Neural crest cell (in vitro differentiated cells): ENCODE measurements at places on chromosomes 11 and 22. TPM values are rescaled to one million over a fixed set of nuclear protein-coding genes. Genes with fewer than 3 reads are reported as not detected.
A peak's percentile ranks its signal among the peaks of the same experiment; 100 is the strongest.

- no peak for DNase-seq
These were observed 193.6 kb downstream of the FAM76B start for GRCh38 chr11:95595973-95596489.

- DNase-seq: no peak
These were observed 92.3 kb upstream of the ANO1 start for GRCh38 chr11:69985641-69986439.

Gene WT1
- total RNA-seq: not detected in 2 replicates

Gene CD3D
- not detected in 2 replicates for total RNA-seq

GRCh38 chr11:60859616-60860250, 4.0 kb upstream of the PTGDR2 start:
- no peak for DNase-seq

DNA sequence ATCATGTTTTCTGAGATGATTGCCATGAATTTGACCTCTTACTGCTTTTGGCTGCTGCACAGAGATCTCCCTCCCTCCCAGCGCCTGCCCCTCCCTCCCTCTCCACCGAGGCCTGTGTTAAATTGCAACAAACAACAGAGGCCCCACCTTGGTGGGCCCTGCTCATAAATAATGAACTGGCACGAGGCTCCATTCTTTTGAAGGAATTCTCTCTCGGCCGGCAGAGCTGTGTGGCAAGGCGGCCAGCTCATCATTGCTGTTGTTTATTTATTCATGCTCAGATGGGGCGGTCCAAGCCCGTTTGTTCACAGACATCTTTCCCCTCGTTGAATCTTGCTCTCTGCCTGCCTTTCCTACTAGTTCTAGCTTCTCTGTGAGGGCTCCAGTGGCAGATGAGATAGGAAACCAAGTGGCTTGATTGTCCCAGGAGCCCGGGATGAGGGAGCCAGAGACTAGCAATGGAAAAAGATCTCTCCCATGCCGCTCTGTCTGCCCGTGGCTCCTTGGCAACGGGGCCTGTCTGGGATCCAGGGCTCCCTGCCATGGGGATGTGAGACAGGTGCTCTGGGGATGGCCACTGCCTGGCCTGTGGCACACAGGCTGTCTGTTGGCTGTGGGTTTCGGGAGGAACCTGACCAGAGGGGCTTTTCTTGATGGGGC, 192.6 kb downstream of the DSCAML1 start:
- DNase-seq: no peak

- DNase-seq: no peak
These were observed 52.7 kb upstream of the WNT7B start for GRCh38 chr22:46029574-46030200.

DNA sequence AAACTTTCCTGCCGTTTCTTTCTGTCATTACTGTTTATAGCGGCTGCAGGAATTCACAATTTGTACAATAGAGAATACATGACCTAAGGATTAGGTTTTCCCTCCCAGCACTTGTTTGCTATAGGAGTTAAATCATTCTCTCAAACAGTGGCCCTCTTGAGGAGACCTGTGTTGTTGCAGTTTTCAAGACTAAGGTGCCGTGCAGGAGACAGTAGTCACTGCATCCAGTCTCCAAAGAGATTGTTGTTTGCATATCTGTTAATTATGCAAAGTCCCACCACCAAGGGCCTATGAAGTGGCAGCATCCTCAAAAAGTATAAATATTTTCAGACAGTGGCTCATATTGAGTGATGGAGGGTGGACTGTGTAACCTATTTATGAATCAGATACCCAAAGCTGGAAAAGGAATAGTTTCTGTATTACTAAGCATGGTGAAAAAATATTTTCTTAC, 2.3 kb downstream of the PRSS23 start:
- DNase-seq: no peak

DNA sequence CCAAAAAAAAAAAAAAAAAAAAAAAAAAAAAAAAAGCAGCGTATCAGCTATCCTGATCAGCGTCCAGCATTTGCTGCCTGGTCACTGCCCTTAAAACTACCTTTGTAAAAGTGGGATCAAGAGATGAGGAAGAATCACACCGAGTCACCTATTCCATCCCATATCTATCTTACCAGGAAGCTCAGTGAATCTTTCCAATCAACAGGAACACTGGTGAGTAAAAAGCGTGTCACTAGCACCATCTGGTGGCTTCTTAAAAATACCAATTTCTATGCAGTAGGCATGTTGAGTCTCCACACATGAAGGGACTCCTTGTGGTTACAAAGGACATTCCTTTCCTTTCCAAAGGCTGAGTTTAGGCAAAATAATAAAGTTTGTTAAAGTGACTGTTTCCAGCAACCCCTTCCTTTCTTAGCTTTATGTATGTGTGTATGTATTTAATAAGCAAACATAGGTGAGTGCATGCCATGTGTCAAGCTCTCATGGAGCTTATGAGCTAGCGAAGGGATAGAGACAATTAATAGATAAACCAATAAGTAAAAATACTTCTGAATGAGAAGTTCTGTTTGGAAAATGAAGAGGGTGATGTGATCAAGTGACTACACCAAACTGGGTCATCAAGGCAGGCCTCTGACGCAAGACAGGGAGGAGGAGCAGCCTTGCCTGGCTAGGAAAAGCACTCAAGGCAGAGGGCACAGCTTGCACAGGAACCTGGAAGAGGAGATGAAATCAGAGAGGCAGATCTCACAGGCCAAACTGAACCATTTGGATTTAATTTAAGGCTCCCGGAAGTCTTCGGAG, 13.9 kb upstream of the TP53AIP1 start:
- peak; percentile 37 for DNase-seq

DNA sequence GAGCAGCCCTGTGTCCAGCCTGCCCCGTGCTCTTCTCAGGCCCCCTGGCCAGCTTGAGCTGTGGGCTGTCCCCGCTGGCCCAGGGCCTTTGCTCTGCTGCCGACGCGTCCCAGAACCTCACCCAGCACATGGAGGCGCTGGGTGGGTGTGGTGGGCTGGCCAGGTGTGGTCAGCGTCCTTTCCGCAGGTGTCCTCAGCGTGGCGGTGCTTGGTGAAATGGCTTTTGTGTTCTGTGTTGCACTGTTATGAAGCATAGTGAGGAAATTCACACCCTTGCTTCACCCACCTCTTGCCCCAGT, 37.4 kb downstream of the GRAMD4 start:
- no peak for DNase-seq

DNA sequence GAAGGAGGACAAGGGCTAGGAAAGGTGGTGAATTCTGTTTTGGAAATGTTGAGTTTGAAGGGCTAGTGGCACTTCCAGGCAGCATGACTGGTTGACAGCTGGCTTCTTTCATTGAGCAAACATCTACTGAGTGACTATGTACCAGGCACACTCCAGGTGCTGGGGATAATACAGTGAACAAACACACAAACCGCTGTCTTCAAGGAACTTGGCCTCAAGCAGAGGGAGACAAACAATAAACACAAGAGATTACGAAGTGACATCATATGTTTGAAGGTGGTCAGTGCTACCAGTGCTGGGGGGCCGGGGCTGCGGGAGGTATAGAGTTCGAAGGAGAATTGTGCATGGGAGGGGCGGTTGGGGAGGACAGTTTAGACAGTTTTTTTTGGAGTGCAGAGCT, 197.0 kb upstream of the SORL1-AS1 start:
- DNase-seq: no peak

Gene OR6A2
- 0.20 and 0.21 TPM in 2 replicates for total RNA-seq

Gene SF3A1
- 252 and 265 TPM in 2 replicates for total RNA-seq

Gene KREMEN1
- total RNA-seq: 3.9 and 4.9 TPM in 2 replicates

Gene ENDOD1
- 12.3 and 12.5 TPM in 2 replicates for total RNA-seq

DNA sequence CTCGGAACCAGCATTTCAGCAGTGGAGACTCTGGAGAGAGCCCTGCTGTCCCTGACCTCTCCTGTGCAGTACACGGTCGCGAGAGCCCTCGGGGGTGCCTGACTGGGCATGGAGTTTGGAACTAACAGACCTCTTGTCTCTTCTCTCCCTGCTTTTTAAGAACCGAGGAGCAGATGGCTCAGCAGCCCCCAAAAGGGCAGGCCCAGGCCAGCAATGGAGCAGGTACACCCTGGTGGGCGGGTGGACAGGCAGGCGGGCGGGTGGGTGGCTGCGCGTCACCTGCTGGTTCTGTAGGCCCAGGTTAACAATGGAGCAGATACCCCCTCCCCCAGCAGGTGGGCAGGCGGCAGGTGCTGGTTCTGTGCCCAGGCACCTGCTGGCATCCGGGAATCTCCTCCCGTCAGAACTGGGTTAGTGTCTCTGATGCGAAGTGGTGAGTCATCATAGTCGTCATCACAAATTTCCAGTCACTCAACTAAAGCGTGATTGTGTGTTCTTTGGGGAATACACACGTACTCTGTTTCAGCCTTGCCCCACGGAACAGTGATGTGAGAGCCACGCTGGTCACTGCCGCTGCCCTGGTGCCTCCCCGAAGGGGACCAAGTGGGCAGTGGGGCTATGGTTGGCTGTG, 41.1 kb downstream of the GRAMD4 start:
- no peak for DNase-seq

Gene C11orf16
- total RNA-seq: not detected in 2 replicates

Gene AMPD3
- 1.8 and 2.2 TPM in 2 replicates for total RNA-seq

DNA sequence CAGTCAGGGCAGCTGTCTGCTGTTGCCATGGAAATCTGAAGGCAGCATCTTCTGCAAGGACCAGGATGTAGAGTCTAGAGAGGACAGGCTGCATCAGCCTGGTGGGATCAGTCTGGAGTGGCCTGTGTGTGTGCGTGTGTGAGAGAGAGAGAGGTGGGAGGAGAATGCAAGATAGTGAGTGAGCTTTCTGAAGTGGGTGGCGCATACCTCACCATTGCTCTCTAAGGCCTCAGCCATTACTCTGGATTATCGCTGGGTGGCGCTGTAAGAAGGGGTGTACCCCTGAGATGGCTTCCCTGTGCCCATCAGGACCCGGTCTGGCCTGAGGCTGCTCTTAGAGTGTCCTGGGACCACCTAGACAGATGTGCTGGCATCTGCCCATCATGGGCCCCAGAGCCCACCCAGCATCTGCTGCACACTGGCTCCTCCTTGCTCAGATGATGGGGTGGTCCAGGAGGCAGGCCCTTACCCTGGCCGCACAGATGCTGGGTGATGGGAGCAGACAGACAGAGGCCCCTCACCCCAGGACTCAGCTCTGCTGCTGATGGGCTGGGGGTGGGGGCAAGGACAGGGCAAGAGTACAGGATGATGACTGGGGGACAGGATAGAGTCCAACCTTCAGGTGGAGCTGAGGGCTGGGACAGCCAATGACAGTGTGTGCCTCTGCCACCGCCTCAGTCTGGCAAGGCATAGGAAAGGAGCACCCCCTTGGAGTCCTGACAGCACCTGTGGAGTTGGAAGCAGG, 25.7 kb upstream of the TUB start:
- DNase-seq: no peak

DNA sequence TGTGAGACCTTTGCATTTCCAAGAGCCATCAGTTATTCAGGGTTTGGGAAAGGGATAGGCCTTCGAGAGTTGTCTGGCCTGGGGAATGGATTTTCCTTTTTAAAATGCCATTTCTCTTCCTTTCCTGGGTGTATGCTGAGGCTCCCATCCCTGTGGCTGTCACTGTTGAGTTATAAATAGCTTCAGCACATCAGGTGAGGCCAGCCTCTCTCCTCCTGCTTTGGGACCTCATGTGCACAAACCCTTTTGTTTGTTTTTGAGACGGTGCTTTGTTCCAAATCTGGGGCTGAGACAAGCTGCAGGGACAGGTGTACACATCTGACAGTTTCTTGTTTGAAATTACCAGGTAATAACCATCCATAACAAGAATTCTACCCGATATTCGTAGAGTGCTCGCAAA, 1.3 kb downstream of the TEF start:
- DNase-seq: no peak

Gene MUC5B
- 0.36 and 0.42 TPM in 2 replicates for total RNA-seq

Gene NR1H3
- 15.2 and 19.1 TPM in 2 replicates for total RNA-seq

Gene ANO9
- not detected in 2 replicates for total RNA-seq

GRCh38 chr11:1090600-1091331, 16.1 kb downstream of the MUC2 start:
- DNase-seq: no peak

Gene MIOX
- 0.30 and 0.35 TPM in 2 replicates for total RNA-seq

Gene NPAS4
- 0.14 and 0.63 TPM in 2 replicates for total RNA-seq

Gene IGF2
- 19.0 and 20.1 TPM in 2 replicates for total RNA-seq

Gene APOA5
- total RNA-seq: not detected in 2 replicates

Gene MS4A6E
- not detected in 2 replicates for total RNA-seq

Gene PICALM
- 109 and 111 TPM in 2 replicates for total RNA-seq

Gene ETS1
- 55.9 and 69.3 TPM in 2 replicates for total RNA-seq

GRCh38 chr11:123518496-123519054, 88.5 kb downstream of the GRAMD1B start:
- DNase-seq: no peak

DNA sequence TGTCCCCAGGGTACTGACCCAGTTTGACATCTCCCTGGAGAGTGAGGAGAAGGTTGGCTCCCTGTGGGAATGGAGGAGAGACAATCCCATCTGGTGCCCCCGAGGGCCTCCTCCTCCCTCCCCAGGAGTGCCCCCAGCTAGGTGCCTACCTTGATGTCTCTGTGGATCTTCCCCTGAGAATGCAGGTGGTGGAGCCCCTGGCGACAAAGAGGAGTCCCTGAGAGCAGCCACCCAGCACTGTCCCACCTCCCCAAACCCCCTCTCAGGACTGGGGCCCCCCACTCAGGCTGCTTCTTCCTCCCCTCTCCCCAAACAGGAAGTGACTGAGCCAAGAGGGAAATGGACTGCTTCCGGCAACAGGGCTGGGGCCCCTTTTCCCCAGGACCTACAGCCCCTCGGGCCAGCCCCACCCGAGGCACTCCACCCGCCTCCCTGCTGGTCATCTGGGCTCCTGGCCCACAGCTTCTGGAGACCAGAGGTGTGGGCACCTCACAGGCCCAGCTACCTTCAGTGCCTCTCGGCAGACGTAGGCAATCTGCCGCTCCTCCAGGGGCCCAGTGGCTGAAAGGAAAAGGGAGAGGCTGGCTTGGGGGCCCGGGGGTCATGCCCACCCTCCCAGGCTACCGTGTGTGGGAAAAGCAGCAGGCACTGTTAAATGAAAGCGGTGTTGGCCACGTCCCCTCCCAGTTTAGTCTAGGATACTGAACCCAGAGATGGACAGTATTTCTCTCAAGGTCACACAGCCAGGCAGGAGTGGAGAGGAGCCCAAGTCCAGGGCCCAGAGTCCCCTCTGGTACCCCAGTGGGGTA, 1.2 kb downstream of the MAP4K2 start:
- DNase-seq: no peak

GRCh38 chr11:22554221-22554620, 71.4 kb downstream of the FANCF start:
- DNase-seq: no peak

DNA sequence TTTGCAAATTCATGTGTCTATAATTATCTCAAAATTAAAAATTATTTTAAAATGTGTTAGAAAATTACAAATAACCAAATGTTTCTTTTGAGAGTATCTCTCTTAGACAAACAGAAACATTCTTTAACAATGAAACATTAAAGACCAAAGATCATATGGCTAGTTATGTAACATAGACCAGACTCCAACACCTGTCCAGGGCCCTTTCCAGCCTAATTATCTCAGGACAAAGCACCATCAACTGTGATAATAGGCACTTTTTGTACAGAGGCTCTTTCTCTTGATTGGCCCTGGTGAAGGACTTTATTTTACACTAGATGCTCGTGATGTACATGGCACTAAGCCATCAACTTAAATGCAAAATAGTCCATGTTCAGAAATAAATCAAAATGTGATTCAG, 5.0 kb upstream of the PLEKHA7 start:
- no peak for DNase-seq

GRCh38 chr11:22800482-22800881, 29.1 kb downstream of the SVIP start:
- no peak for DNase-seq
